ENCODE measurements at places on chromosomes 1 and 21. TPM values are rescaled to one million over a fixed set of nuclear protein-coding genes. Genes with fewer than 3 reads are reported as not detected.
A peak's percentile ranks its signal among the peaks of the same experiment; 100 is the strongest.

GRCh38 chr1:89598450-89599331, 34.2 kb upstream of the LRRC8C start:
- peaks cover 58% of the 10 kb centered on the region for H3K36me3 ChIP-seq
- DNase-seq: peak; percentile 69
- H3K27ac ChIP-seq: peak overlapping the region; percentile 76
- H3K4me1 ChIP-seq: peaks cover 70% of the 10 kb centered on the region

Gene MTARC1
- not detected for total RNA-seq

Gene TEDDM1
- total RNA-seq: not detected

Gene SLC44A5
- total RNA-seq: not detected

DNA sequence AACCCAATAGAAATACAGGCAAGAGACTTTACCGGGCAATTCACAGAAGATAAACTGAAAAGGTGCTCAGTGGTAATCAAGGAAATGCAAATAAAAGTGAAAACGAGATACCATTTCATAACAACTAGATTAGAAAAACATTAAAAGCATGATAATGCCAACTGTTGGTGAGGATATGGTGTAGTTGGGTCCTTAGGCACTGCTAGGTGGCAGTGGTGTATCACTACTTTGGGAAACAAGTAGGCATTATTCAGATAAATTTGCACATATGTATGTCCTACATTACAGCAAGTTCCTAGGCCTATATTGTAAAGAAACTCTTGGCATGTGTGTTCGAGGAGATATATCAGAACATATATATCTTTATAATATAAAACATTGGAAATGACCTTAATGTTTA, 31.0 kb downstream of the AZIN2 start:
- peaks cover 2% of the 10 kb centered on the region for H3K27me3 ChIP-seq
- no peak overlapping the region for H3K4me3 ChIP-seq
- H3K27ac ChIP-seq: no peak overlapping the region
- no peak for DNase-seq

- H3K4me3 ChIP-seq: no peak overlapping the region
- no peaks in the 10 kb centered on the region for H3K27me3 ChIP-seq
- DNase-seq: no peak
- no peaks in the 10 kb centered on the region for H3K4me1 ChIP-seq
Measured at GRCh38 chr1:178506669-178507068, 6.2 kb upstream of the TEX35 start.

Gene RCAN1
- 17.6 TPM for total RNA-seq

- H3K27ac ChIP-seq: no peak overlapping the region
- H3K27me3 ChIP-seq: no peaks in the 10 kb centered on the region
- H3K4me3 ChIP-seq: no peak overlapping the region
- no peak for DNase-seq
- peaks cover 24% of the 10 kb centered on the region for H3K4me1 ChIP-seq
Measured at GRCh38 chr1:145980457-145980994, 15.9 kb downstream of the TXNIP start.

DNA sequence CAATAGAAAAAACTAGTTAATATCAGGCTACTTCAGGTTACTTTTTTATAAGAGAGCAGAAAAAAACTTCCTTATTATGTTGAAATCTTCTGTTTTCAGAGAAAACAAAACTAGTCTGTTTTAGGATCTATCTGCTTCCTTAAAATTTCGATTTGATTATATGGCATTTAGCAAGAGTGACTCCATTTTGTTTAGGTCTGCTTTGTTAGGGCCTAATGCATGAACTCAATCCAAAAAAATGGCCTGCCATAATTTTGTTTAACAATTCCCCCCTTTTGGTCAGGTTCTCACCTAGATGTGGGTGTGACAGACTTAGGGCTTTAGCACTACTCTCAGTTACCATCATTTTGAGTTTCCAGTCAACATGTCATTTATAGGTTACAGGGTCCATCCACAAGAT, 89.8 kb upstream of the GNG12 start:
- H3K27me3 ChIP-seq: peaks cover 5% of the 10 kb centered on the region
- H3K36me3 ChIP-seq: no peaks in the 10 kb centered on the region
- H3K4me1 ChIP-seq: no peaks in the 10 kb centered on the region
- no peak for DNase-seq

Gene AMY1C
- total RNA-seq: not detected

DNA sequence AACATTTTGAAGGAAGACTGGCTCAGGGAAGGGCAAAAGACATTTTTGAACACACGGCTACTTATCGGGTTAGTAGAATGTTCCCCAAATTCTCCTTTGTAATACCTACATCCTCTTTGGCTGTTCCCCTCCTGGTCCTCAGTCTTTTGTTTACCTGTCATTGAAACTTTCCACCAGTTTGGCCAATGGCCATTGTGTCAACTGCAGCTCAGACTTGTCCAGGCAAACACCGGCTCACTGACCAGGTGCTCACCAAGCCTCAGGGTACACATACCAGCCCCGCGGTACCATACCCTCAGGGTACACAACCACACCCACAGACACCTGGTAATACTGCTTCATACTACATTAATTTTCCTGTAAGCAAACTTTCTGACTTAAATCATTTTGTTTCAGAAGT, 84.8 kb upstream of the ZNF648 start:
- H3K27me3 ChIP-seq: no peaks in the 10 kb centered on the region
- no peak for DNase-seq
- no peak overlapping the region for H3K4me3 ChIP-seq
- peaks cover 40% of the 10 kb centered on the region for H3K4me1 ChIP-seq
- H3K27ac ChIP-seq: no peak overlapping the region
- no peaks in the 10 kb centered on the region for H3K36me3 ChIP-seq

- H3K27me3 ChIP-seq: peaks cover 77% of the 10 kb centered on the region
- no peak for DNase-seq
- no peaks in the 10 kb centered on the region for H3K36me3 ChIP-seq
- H3K27ac ChIP-seq: no peak overlapping the region
- H3K4me1 ChIP-seq: peaks cover 11% of the 10 kb centered on the region
- no peak overlapping the region for H3K4me3 ChIP-seq
Measured at GRCh38 chr1:183025782-183026774, 2.9 kb downstream of the LAMC1 start.

- H3K4me1 ChIP-seq: peaks cover 5% of the 10 kb centered on the region
- H3K27ac ChIP-seq: no peak overlapping the region
- no peak overlapping the region for H3K4me3 ChIP-seq
- no peaks in the 10 kb centered on the region for H3K36me3 ChIP-seq
- no peak for DNase-seq
Measured at GRCh38 chr1:236301958-236302335, 20.2 kb upstream of the ERO1B start.

DNA sequence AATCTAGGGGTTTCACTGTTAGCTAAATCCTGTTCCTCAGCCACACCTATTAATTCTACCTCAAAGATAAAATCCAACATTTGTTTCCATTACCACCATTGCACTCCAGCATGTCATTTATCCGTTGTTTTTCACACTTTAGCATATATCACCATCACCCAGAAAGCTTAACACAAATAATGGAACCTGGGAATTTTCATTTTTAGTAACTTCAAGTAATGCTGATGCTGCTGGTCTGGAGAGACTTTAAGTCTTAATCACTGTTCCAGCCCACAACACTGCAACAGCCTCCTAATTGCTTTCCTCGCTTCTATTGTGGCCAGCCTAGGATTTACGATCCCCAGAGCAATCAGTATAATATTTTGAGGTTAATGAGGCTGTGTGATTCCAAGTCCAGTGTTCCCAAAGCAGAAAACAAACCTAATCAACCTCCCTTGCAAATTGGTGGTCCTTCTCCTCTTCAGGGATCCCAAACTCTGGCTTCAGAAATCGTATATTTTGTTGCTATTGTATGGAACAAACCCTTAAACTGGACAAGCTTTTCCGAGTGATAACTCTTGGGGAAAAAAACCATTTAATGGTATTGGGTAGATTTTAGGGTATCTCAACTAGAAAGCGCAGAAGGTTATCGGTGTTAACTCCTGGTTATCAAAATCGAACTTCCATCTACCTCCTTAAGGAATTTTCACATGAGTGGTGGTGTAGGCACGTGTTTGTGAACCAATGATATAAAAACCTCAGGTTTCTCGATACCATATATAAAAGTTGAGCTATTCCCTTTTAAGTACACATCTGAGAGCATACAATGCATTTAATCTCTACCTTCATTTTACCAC, 50.0 kb upstream of the BOLA1 start:
- peaks cover 48% of the 10 kb centered on the region for H3K4me1 ChIP-seq
- peaks cover 32% of the 10 kb centered on the region for H3K36me3 ChIP-seq
- H3K27me3 ChIP-seq: no peaks in the 10 kb centered on the region
- peak; percentile 60 for DNase-seq
- H3K27ac ChIP-seq: peak overlapping the region; percentile 89

DNA sequence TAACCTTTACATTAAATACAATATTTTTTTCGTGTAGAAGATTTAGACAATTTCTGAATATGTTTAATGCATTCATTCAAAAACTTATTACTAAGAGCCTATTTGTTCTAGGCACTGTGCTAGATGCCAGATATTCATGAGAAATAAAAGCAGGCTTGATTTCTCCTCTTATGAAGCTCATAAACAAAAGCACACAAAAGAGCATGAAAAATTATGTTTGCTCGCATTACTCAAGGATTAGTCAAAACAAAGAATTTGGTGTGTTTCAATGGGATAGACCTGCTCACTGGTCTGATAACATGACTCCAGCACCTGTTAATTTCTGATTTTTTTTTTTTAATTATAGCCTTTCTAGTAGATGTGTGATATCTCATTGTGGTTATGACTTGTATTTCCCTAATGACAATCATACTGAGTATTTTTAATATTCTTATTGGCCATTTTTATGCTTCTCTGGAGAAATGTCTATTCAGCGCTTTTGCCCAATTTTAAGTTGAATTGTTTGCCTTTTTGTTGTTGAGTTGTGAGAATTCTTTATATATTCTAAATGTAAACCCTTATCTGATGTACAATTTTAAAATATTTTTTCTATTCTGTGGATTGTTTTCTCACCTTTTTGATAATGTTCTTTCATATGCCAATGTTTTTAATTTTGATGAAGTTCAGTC, 382.3 kb upstream of the ADGRL4 start:
- H3K4me1 ChIP-seq: no peaks in the 10 kb centered on the region
- no peaks in the 10 kb centered on the region for H3K27me3 ChIP-seq
- H3K4me3 ChIP-seq: no peak overlapping the region
- DNase-seq: no peak

DNA sequence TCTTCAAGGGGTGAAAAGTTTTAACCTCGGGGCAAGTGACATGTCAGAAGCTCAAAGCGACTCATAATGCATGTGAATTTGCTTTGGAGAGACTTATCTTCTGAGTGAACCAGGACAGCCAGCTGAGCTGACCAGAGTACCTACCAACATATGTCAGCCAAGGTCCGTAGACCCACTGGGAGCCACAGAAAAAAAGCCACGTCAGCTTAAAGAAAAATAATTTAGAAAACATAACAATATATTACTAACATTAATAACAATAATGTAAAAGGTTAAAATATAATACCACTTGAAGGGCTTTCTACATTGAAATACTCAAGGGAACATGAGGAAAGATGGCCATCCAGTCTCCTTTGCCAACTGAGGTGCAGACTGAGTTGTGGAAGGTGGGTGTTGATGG, 6.9 kb downstream of the PEX19 start:
- H3K4me3 ChIP-seq: no peak overlapping the region
- peaks cover 2% of the 10 kb centered on the region for H3K4me1 ChIP-seq
- H3K27me3 ChIP-seq: no peaks in the 10 kb centered on the region
- H3K27ac ChIP-seq: no peak overlapping the region
- DNase-seq: no peak

DNA sequence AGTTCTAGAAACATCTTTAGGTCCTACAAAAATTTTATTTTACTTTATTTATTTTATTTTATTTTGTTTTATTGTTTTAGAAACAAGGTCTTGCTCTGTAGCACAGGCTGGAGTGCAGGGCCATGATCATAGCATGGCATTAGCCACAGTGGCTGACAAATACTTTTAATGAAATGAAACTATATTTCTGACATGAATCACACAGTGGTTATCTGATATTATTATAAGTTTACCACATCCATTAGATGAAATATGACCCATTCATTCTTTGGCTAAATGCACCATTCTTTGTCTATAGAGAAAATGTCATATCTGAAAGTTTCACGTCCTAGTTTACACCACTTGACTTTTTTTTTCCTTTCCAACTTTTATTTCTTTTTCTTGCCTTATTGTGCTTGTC, 613.4 kb upstream of the ADAMTS5 start:
- H3K4me3 ChIP-seq: no peak overlapping the region
- H3K27ac ChIP-seq: no peak overlapping the region
- no peaks in the 10 kb centered on the region for H3K36me3 ChIP-seq
- H3K27me3 ChIP-seq: no peaks in the 10 kb centered on the region
- H3K4me1 ChIP-seq: no peaks in the 10 kb centered on the region

DNA sequence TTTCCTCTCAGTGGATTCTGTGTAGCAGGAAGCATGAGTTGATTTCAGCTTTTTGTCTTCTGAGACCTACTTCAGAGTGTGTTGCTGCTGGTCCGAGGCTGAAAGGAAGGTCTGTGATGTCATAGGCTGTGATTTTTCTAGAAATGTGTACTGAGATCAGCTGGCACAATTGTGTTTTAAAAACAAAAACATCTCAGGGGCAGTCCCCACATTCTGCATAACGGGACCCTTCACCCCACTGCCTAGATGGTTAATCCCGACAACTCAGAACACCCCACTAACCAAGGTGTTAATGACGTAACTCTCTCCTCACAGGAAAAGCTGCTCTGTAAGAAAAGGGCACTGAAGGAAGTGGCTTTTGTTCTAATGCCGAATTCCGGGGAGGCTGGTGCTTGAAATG, 59.8 kb upstream of the PPP2R5A start:
- peak overlapping the region; percentile 80 for H3K27ac ChIP-seq
- H3K27me3 ChIP-seq: no peaks in the 10 kb centered on the region
- peak overlapping the region; percentile 55 for H3K4me3 ChIP-seq
- peaks cover 1% of the 10 kb centered on the region for H3K36me3 ChIP-seq

Gene CENPF
- 54.4 TPM for total RNA-seq

Gene PKLR
- 0.09 TPM for total RNA-seq

Gene CLEC20A
- total RNA-seq: not detected

Gene CFAP74
- not detected for total RNA-seq

- no peaks in the 10 kb centered on the region for H3K4me1 ChIP-seq
- H3K36me3 ChIP-seq: no peaks in the 10 kb centered on the region
- H3K4me3 ChIP-seq: no peak overlapping the region
- no peaks in the 10 kb centered on the region for H3K27me3 ChIP-seq
Measured at GRCh38 chr1:6889875-6890480, 104.7 kb downstream of the CAMTA1 start.

Gene TNNI3K
- not detected for total RNA-seq

Gene SLC5A9
- total RNA-seq: not detected

- no peaks in the 10 kb centered on the region for H3K4me1 ChIP-seq
- no peaks in the 10 kb centered on the region for H3K36me3 ChIP-seq
- H3K27me3 ChIP-seq: no peaks in the 10 kb centered on the region
- H3K27ac ChIP-seq: no peak overlapping the region
- no peak for DNase-seq
- no peak overlapping the region for H3K4me3 ChIP-seq
Measured at GRCh38 chr1:98904684-98905083, 100.0 kb downstream of the PLPPR5 start.

- H3K27ac ChIP-seq: no peak overlapping the region
- peaks cover 6% of the 10 kb centered on the region for H3K27me3 ChIP-seq
- H3K4me3 ChIP-seq: no peak overlapping the region
- peaks cover 1% of the 10 kb centered on the region for H3K36me3 ChIP-seq
Measured at GRCh38 chr1:41936107-41936506, 17.4 kb upstream of the HIVEP3 start.

Gene EVI5
- 24.6 TPM for total RNA-seq

Data from activated CD4-positive, alpha-beta T cell treated with anti-CD3 and anti-CD28 coated beads, Interleukin-2, amount 10 ng/mL, durations not matched to agents 24 days and 14 days (primary cell).